ENCODE measurements at places on chromosomes 1 and 21.

DNA sequence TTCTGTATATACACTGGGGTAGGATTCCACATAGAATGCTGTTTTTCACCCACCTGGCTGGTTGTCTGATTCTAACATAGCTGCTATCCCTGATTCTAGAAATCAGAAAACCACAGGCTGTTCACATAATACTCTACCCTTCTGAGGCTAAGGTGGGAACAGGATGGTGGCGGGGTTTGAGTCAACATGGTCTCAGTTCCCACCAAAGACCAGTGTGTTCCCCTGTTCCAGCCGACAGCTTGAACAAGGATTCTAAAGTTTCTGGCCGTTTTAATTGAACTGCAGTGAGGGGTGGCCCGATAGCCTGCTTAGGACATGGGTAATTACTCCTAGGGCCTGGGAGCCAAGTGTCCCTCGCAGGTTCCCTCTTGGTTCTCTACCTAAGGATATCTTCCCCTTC lies 38.4 kb downstream of the PEX14 start:
- DNase-seq, result no peak

GRCh38 chr1:87170931-87171598 lies 157.6 kb upstream of the LMO4 start:
- no peak for DNase-seq

DNA sequence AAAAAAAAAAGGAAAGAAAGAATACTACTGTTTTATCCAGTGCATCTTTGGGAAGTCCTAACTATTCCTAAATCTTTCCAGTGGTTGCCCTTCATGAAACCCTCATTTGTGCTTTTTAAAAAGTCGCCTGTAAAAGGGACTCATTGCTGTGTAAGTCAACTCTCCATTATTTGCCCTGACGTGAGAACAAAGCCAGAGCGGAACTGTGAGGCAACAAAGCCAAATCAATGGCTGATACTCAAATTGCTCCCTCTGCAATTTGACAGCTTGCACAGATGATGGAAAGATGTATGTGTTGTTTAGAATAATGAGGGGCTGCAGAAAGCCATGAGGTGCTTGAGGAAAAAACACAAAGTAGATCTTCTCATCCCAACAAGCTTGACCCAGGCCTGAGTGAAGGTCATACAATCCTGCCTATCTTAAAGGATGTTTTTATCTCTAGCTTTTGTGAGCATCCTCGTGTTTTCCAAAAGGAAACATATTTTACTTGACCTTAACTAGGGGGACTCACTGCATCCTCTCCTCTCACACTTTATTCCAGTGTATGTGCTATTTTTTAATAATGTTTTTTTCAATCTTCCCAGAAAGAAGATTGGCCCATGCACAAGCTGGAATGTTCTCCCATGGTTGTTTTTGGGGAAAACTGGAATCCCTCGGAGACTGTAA lies 33.4 kb downstream of the SMYD2 start:
- no peak for DNase-seq

- peak; percentile 47 for DNase-seq
Observed at GRCh38 chr1:107529511-107530149, 388.8 kb downstream of the NTNG1 start.

- DNase-seq, result no peak
Observed at GRCh38 chr1:161260376-161261260, 2.1 kb downstream of the PCP4L1 start.

- no peak for DNase-seq
Observed at GRCh38 chr1:26066160-26066559, 1.3 kb downstream of the TRIM63 start.

- no peak for DNase-seq
Observed at GRCh38 chr1:150762552-150762951, 3.0 kb downstream of the CTSS start.

DNA sequence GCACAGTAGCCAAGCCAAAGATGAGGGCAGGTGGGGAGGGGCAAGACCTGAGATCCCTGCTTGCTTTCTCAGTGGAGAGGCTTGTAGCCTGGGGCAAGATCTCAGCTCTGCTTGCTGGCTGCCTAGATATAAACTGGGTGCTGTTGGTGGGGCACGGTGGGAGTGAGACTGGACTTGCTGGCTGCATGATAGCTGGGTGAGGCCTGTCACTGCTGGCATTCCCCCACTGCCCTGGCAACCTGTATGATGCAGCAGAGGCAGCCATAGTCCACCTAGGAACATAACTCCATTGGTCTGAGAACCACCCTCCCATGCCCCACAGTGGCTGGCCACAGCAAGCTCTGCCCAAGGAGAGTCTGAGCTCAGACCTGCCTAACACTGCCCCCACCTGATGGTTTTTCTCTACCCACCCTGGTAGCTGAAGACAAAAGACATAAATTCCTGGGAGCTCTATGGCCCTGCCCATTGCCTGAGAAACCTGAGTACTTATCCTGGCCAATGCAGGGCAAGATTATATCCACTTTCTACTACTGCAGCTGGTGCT lies 261.9 kb upstream of the DEPDC1 start:
- DNase-seq, result no peak

GRCh38 chr1:93774707-93775106 lies 93.1 kb upstream of the BCAR3 start:
- DNase-seq, result no peak

DNA sequence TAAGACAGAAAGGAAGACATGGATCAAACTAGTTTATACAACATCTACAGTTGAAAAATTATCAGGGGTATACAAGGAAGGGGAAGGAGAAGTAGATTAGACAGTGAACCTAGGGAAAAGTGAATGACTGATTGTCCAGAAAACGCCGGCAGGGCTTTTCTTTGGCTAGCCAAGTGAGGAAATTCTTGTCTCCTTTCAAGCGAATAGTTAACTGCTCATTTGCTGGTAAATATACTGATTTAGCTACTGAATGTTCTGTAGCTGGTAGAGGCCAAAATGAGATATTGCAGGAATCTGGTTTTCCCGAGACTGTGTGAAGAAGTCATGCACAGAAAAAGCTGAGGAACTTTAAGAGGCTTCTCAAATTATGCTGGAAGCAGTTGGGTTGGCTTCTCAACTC lies 128.5 kb upstream of the ZNHIT6 start:
- no peak for DNase-seq

- DNase-seq, result no peak
Observed at GRCh38 chr1:6301526-6301925, 40.6 kb upstream of the GPR153 start.

DNA sequence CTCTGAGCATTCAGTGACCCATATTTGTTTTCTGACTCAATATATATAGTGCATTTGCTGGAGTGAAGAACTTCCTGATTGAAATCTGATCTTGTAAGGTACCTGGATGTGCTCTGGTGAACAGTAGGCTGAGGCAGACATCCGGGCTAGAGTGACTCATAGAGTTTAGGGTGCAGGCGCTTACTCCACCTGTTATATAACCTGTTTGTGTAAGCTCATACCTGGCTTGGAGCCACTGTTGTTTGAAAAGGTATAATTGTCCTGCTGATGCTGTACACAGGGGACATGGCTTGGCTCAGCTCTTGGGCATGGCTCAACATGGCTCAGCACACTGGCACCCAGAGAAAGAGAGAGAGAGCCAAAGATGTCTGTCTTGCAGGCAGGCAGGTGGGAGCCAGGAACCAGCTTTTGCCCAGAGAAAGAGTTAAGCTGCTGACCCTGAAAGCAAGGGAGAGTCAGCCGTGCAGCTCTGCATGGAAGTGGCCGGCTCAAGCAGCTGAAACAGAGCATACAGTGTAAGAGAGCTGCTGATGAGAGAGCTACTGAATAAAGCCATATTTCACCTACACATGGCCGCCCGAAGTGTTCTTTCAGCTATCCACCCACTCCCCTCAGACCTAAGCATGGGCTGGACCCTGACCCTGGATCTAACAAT lies 43.2 kb downstream of the GJA5 start:
- no peak for DNase-seq

DNA sequence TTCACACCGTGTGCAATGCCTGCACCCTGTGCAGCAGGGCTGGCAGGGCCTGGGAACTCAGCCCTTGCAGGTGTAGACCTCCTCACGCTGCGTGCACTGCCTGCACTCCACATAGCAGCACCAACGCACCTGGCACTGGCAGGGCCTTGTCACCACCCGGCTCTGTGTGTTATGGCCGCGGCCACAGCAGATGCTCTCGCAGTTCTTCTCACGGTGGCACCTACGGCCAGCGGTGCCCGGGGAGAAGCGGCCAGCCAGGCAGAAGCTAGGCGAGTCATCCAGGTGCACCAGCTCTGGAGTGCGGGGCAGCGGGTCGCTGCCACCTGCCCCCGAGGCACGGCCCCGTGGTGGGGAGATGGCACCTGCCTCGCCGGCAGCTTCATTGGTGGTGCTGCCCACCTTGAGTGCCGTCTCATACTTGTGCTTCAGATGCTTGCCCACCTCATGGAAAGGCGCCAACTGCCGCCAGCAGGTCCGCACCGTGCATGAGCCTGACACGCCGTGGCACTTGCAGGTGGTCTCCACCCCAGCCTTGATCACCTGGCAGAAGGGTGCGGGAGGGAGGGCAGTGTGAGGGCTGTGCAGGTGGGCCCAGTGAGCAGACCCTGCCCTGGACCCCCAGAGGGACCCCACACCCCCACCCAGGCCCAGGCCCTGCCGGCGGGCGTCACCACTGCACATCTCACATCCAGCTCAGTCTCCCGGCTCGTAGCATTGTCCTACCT lies 26.1 kb downstream of the WNT9A start:
- no peak for DNase-seq

GRCh38 chr1:29638281-29638680 lies 402.0 kb downstream of the PTPRU start:
- peak; percentile 2 for DNase-seq

- DNase-seq, result no peak
Observed at GRCh38 chr1:244851546-244852231, 12.7 kb downstream of the HNRNPU start.

DNA sequence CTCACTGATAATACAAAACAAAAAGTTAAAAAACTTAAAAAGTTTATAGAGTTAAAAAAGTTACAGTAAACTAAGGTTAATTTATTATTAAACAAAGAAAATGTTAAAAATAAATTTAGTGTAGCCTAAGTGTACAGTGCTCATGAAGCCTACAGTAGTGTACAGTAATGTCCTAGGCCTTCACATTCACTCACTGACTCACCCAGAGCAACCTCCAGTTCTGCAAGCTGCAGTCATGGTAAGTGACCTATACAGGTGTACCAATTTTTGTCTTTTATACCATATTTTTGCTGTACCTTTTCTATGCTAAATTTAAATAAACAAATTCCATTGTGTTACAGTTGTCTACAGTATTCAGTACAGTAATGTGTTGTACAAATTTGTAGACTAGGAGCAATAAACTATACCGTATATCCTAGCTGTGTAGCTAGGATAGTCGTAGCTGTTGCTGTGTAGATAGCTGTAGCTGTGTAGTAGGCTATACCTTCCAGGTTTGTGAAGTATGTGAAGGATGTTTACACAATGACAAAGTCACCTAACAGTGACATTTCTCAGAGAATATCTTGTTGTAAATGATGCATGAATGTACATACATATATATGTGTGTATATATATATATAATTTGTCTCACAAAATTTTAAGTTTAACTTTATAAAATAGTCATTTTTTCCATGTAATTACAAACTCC lies 140.2 kb downstream of the TGFB2 start:
- no peak for DNase-seq

DNA sequence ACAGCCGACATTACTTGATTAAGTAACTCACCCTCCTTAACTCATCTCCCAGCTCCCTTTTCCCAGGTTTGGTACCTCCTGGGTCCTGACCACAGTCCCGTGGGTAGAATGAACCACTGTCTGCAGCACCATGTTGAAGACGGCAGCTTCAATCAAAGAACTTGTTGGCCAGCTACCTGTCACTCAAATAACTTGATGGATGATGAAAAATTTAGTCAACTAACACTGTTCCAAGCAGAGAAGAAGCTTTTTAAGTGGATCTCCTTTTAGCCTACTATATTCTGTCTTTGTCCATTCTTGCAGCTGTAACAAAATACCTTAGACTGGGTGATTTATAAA lies 138.4 kb upstream of the F3 start:
- DNase-seq, result no peak

- DNase-seq, result no peak
Observed at GRCh38 chr1:151693057-151693651, 23.4 kb downstream of the CELF3 start.
